ENCODE measurements at places on chromosomes 3 and 15.
A peak's percentile ranks its signal among the peaks of the same experiment; 100 is the strongest.

DNA sequence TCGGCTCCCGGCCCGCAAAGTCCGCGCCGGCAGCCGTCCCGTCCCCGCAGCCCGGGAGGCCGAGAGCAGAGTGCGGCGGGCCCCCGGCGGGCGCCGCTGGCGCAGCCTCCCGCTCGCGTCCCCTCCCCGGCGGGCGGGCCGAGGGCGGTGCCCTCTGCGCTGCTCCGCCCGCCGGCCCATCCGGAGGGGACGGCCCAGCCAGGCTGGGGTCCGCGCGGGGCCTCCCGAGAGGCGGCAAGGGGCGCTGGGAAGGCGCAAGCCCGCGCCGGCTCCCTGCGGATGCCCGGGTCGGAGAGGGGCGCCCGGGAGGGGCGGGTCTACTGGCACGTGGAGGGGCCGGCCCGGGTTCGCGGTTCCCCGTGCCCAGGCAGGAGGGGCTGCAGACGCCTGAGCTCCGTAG is at the start of the genes CLCN2 and POLR2H:
Gene CLCN2 (minus strand): TSS at position 74 of the 400 bp plus-strand sequence. CDS start 126 bp downstream, outside the sequence.
Gene POLR2H (plus strand): TSS at position 179 of the 400 bp plus-strand sequence. CDS start 1,783 bp downstream, outside the sequence.
- DNase-seq, result peak; percentile 57

DNA sequence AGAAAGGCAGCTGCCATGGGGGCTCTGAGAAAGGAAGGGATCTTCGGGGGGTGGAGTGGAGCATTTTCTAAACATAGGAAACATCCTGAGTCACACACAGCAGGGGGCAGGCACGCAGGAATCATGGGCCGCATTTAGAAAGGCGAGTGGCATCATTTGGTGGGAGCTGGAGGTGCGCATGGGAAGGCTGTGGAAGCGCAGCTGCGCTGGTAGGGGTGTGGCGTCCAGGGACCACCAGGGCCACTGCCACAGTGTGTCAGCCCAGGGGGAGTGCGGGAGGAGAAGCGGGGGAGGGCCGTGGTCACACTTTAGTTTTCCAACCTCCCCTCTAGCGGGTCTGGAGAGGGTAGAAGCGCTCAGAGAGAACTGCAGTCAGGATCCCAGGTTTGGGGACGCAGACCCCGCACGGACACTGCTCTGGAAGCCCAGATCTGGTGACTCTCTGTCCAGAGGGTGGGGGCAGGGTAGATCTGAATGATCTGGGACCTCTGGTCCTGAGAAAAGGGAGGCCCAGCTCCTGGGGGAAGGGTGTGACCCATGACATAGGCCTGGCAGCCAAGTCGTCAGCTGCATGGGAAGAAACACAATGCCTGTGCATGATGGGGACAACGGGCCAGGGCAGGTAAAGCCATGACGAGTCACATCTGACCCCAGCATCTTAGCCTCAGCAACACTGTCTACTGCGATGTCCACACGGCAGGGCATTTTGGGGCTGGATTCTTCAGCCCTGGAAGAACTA is 88.0 kb upstream of the IQSEC1 start:
- DNase-seq, result no peak

GRCh38 chr15:88375234-88375927 is 91.8 kb downstream of the MRPL46 start:
- peak; percentile 92 for DNase-seq

GRCh38 chr3:196842567-196843434 is 24.9 kb upstream of the SENP5 start:
- DNase-seq, result no peak

DNA sequence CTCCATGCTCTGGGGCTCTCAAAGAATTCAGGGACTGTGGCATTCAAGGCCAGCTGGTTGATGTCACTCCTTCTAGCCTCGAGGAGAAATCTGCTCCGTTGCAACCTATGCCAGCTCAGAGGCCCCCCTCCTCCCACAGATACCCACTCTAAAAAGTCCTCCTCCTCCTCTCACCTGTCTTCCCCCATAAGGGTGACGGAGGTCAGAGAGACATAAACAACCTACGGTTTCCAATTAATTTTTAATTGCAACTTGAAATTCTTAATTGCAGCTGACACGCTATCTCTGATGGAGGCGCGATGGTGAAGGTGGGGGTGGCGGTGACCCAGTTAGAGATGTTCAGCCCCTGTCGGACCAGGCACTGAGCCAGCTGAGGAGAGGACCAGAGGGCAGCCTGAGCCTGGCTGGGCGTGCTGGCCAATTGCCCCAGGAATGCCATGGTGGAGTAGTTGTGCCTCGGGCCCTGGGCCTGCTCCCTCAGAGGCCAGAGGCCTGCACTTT is 43.2 kb upstream of the INSYN1 start:
- DNase-seq, result no peak
